ENCODE measurements at places on chromosomes 6 and 20.

DNA sequence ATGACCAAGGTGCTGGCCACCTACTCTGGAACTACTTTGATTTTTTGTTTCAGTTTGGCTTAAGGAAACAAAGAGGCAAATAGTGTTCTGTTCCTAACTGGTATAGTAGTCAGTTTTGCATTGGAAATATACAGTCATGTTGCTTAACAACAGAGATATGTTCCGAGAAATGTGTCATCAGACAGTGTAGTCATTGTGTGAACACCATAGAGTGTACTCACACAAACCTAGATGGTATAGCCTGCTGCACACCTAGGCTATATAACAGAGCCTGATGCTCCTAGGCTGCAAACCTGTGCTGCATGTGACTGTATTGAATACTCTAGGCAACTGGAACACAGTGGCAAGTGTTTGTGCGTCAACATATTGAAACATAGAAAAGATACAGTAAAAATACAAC lies 80.4 kb downstream of the ARID1B start:
- DNase-seq = no peak

- DNase-seq = no peak
Measured at GRCh38 chr20:25521382-25521781, 63.9 kb downstream of the NINL start.

DNA sequence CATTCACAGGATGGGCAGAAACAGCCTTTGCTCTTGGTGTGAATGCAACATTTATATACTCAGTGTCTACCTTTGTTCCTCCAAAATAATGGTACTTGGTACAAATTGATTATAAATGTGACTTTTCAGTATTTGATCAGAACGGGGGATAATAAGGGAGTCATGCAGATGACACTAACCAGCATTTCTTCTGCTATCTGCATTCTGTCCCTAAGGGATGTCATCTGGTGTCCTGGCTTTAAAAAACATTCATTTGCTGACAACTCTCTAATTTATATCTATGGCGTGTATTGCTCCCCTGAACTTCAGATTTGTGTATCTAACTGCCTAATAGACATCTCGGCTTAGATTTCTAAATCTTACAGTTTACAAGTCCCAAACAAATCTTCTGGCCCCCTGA lies 76.4 kb upstream of the FLRT3 start:
- no peak for DNase-seq

DNA sequence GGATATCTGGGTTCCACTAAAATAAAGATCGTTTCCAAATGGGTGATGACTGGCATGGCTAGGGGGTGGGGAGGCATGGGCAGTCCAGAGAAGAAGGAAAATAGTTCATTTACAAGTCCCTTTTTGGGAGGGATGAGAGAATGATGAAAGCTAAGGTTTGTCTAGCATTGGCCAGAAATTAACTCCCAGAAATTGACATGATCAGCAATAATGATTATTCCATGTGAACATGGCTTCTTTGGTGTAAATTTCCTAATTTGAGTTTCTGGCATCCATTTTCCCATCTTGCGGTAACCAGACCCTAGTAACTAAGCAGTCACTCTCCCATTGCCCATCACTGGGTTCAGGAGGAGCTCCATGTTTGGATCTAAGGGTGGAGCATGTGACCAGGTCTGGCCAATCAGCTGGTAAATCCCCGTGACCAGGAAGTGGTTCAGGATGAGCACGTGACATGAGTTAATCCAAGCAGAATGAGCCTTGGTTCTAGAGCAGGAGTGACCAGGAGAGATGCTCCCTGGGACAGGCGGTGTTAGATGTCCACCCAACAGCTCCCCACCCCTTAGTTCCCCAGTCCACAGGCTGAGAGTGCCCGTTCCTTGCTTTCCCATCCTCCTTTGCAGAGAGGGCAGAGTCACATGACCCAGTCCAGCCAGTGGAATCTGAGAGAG lies 512.7 kb downstream of the PREX1 start:
- no peak for DNase-seq

DNA sequence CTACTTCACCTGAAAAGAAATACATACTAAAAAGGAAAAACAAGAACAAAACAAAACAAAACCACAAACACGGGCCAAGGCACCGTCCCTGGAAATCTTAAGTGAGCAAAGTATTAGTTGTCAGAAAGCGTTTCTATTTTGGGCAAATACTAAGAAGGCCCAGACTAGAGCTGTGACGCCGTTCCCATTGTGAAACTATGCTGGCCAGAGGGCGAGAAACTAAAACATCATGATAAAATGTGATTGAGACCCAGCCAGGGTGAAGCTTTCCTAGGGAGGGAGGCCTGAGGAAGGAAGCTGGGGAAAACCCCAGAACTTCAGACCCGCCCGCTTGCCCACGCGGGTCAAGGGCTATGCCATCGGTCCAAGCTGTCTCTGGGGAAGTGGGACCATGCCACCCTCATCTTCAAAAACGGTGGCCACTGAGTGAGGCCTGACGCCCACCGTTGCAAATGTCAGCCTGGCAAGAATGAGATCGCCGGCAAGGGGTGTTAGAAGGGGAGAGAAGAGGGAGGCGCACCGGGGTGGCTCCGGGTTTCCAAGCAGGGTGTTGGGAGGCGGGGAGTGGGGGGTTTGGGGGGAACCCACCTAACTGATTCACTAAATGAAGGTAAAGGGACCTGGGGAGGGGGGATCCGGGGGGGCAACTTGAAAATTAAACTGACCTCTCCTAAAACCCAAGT lies 1950.9 kb upstream of the DEFB115 start:
- DNase-seq = no peak

- no peak for DNase-seq
Measured at GRCh38 chr20:12383821-12384220, 466.1 kb downstream of the BTBD3 start.

DNA sequence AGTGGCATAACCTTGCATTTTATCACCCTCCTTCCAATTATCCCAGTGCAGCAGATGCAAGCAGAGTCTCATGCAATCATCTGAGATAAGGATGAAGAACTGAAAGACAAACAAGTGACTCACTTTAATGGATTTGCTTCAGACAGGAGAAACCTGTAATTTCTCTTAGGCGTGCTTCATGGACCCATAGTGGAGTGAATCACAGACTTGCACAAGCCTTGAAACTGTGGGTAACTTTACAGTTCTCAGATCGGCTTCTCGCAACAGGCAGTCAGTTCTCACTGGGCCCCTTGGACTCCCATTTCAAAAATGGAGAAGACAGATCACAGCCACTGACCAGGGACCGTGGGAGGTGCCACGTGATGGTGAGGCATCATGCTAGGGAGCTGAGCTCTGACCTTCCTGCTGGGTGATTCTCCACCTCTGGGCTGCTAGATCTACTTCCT lies at the start of gene ADGRF4:
TSS of gene ADGRF4 (plus strand) at position 239 of the 446 bp plus-strand sequence. CDS start 8,666 bp downstream, outside the sequence.
- DNase-seq = no peak

- DNase-seq = no peak
Measured at GRCh38 chr6:154239392-154239791, 117.2 kb downstream of the IPCEF1 start.

DNA sequence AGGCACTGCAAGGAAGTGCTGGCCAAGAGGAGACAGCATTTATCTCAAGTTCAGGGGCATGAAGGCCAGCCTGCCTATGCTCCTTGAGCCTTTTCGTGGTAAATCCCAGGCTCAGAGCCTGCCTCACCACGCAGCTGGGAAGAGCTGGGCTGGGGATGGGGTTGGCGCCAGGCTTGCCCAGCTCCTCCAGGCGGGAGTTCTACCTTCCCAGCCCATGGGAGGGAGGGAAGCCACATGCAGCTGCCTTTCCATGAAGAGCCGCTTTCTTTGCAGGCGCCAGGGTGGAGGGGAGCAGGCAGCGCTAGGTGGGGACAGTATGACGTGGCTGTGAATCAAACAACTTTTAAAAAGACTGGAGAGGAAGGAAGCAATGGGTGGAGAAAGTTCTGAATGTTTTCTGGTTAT lies 19.5 kb upstream of the SIRT5 start:
- DNase-seq = no peak

DNA sequence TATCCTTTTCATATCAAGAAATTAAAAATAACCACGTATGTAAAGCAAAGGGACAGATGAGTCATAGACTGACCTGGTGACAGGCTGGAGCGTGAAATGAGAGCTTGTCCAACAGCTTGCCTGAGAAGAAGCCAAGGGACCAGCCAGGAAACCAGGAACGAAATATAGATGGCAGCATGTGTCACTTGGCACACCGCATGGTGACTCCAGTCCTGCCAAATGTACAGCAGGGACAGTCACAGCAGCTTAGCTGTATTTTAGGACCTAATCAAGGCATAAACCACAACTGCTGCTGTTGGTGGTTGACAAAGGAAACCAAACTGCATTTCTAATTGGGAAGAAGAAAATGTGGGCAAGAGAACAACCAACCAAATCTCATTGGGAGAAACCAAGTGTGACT lies 755.0 kb downstream of the TFAP2A start:
- no peak for DNase-seq

DNA sequence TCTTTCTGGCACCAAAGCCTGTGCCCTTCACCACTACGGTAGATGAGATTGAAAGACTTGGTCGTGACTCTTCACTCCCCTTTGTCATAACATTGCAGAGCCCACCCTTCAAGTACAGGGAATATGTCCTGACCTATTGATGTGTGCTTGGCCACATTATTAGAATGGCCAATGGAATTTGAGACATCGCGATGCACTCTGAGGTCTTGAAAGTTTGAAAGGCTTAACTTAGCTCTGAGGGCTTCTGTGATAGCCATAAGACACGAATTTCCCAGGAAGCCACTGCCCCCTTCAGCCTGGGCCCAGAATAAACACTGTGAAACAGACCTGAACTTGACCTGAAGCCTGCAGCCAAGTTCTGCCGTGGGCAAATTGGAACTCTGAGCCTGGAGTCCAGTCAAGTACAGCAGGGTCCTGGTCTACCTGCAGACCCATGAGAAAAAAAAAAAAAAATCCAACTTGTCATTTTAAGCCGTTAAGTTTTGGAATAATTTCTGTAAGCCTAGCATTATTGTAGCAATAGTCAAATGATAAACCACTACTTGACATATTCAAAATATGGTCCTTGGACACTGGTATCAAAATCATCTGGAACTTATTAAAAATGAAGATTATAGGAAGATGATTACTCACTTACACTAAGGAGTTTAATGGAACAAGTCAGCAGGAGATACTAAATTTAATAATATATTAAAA lies 36.9 kb upstream of the TRAF3IP2 start:
- DNase-seq = no peak

DNA sequence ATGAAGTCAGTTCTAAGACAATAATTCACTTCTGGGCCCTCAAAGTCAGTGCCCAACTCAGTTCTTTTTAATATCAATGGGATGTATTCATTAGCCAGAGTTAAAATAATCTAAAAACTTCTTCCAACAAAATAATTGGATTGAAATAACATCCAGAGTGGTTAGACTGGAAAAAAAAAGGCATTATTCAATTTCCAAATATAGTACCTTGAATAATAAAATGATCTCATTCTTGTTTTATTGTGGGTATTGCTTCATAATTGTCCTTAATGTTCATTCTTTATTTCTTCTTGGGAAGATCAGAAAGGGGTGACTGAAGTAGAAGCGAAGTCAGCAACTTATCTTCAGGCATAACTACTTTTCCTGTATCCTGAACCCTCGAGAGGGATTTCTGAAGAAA lies 85.1 kb upstream of the JARID2 start:
- no peak for DNase-seq

DNA sequence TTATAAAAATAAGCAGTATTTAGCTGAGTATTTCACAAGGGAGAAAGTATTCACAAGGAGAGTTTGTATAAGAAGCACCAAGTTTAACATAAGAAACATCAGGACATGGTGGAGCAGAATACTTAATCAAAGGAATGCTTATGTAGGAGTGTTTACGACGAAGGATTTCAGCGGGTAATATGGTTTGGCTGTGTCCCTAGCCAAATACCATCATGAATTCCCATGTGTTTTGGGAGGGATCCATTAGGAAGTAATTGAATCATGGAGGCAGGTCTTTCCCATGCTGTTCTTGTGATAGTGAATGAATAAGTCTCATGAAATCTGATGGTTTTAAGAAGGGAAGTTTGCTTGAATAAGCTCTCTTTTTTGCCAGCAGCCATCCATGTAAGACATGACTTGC lies 1099.1 kb upstream of the ADGRB3 start:
- DNase-seq = no peak

- DNase-seq = no peak
Measured at GRCh38 chr6:97669191-97670031, 386.4 kb upstream of the MMS22L start.

DNA sequence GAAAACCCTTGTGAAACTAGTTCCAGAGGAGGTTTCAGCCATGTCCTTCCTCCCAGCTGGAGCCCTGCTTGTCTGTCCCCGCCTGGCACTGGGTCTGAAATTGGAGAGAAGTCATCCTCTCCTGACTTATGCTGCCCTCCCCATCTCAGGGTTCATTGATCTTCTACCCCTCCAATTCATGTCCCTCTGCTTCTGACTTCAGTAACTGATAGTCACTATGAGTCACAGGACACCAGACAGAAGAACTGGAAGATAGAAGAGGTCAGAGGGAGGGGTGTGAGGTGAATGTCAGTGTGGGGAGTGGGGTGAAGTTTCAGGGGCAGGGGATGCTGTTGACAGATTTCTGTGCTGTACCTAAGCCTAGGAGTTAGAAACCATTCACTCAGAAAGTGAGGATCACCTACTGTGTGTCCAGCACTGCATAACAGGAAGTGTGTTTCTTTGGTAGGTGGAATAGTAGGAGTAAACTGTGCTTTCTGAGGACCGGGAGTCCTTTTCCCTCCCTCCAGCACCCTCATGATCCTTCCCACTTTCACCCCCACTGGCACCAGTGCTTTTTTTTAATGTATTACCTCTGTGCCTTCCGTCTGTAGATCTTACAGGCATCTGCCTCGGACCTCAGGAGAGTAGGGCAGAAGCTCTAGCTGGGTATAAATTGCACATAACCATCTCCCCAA lies 627 bp upstream of the RPP21 start:
- no peak for DNase-seq

DNA sequence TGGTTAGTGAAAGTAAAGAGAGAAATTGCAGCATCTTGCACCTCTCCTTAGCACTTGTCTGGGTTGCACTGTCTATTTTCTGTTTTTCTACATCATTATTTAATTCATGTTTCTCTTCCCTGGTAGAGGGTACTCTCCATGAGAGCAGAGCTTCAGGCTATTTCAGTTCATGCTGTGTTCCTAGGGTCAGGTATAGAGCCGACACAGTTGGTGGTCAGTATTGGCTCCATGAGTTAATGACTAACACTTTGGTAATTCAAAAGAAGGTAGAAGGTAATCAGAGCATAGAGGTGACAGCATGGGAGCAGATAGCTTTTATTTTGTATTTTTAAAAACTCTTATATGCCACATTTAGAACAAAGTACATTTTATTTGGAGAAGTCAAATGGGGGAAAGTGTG lies 42.7 kb downstream of the RIMS1 start:
- DNase-seq = no peak

DNA sequence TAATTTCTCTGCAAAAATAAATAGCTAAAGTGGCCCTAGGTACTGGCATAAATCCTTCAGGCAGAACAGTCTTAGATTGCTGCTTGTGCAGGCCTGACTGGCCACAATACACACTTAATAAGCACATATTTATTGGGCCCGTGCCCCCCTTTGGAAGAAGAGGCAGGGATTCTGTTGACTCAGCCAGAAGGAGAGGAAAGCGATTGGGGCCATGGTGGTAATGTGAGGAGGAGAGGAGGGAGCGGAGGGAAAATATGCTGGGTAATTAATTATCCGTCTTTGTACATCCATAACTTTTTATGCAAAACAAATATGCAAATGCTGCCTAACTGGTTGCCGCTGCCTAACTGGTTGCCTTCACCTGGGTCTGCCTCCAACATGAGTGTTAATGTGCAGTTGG lies 36.2 kb downstream of the CD40 start:
- no peak for DNase-seq

- DNase-seq = no peak
Measured at GRCh38 chr6:53928641-53929040, 133.8 kb downstream of the LRRC1 start.
